ENCODE measurements at places on chromosomes 11 and 22.

- DNase-seq = no peak
Observed at GRCh38 chr11:69101115-69101791, 52.5 kb downstream of the TPCN2 start.

GRCh38 chr11:15223318-15223717, 108.6 kb downstream of the INSC start:
- DNase-seq = no peak

DNA sequence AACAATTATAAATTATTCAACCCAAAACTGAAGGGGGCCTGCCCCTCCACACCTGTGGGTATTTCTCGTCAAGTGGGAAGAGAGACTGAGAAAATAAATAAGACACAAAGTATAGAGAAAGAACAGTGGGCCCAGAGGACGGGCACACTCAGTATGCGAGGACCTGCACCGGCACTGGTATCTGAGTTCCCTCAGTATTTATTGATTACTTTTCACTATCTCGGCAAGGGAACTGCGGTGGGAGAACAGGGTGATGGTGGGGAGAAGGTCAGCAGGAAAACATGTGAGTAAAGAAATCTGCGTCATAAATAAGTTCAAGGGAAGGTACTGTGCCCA, 3.2 kb downstream of the C11orf54 start:
- no peak for DNase-seq

DNA sequence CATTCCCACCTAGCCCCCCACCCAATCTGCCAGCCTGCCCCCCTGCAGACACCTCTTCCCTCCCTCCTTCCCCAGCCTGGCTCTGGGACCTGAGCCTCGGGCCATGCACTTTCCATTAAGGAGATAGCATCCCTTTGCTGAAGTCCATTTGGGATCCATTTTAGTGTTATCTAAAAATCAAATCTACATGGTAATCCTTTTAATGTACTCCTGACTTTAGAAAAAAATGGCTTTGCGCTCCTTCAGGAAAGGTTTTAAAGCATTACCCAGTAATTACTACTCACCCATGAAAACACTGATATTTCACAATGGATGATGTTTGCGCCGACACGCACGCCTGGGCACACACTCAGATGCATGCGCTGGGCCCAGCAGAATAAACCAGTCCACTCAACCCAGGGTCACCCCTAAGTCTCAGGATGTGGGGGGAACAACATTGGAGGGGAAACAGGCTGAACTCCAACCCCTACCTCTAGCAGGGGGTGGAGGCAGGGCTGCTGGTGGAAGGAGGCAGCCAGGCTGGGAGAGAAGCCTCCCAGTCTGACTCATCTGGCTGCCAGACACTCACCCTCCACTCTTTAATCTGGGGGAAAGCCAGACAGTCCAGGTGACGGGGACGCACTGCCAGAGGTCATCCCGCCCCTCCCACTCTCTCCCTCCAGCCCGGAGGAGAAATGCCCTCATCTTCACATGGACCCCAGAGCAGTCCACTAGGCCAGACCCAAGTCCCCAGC, 29.8 kb downstream of the LMO1 start:
- no peak for DNase-seq

- no peak for DNase-seq
Observed at GRCh38 chr11:123426789-123427188, 3.3 kb upstream of the GRAMD1B start.

- DNase-seq = no peak
Observed at GRCh38 chr11:60939855-60940254, 12.1 kb downstream of the SLC15A3 start.
